ENCODE measurements at places on chromosomes 7 and 10.

DNA sequence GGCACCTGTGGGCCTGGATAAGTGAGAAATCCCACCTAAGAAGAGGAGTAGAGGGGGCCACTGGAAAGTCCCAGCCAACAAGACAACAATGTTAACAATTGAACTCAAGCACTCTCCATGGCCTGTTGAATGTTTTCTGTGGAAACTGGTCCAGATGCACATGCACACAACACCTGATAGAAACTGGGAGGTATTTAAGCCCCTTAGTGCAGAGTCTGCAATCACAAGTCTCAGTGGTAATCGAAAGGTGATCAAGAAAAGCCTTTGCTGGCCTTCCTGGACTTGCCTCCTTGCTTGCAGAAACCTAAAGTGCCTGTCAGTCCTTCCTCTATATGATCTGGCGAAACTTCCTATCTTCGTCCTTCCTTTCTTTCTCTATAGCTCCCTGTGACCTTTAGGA, 30.6 kb upstream of the HNRNPH3 start:
- DNase-seq = no peak

GRCh38 chr7:138975343-138976104, 5.7 kb downstream of the KIAA1549 start:
- DNase-seq = no peak

DNA sequence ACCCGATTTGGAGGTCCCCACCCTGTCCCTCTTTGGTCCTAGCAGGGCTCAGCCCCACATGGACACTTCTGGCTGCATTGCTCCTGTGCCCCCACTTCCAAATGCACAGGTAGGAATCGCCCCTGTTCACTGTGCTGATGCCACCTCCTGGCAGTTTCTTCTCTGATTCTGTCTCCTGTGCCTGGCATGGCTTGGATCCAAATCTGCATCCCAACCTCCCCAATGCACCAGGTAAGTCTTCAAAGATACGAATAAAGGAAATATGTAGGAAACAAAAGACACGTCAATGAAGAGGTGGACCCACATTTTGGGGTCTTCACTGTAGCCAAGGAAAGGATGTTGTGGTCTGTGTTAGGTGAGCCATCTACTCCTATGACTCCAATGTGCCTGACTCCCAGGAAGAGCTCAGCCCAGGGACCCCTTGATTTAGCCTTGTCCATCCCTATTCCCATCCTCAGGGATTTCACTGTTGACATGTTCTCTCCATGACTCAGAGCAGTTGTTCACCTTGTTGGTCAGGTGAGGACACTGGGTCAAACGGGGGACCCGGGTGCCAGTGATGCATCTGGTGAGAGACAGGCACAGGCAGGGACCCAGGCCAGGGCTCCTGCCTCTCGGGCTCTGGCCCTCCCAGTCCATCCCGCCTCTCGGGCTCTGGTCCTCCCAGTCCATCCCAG, 341.8 kb downstream of the CXCL12 start:
- DNase-seq = no peak

- DNase-seq = no peak
Measured at GRCh38 chr10:133081636-133082035, 6.1 kb upstream of the ADGRA1 start.

- DNase-seq = no peak
Measured at GRCh38 chr7:112036071-112036470, 170.1 kb downstream of the DOCK4 start.

DNA sequence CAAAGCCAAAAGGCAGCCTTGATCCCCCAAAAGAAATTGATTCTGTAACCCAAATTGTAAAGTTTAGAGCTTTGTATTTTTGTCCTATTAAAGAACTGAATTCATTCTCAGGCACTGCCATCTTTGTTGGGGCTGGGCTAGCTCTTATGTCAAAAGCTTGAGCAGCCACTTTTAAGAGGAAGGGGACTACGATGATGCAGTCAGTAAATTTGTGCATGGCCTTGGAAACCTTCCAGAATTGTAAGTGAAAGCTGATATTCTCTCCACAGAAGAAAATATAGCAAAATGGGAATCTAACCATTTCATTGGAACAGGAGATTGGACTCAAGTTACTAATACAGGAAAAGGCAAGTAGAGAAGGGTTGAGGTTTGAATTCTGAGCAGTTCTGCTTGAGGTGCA, 50.1 kb downstream of the RBM20 start:
- DNase-seq = no peak

DNA sequence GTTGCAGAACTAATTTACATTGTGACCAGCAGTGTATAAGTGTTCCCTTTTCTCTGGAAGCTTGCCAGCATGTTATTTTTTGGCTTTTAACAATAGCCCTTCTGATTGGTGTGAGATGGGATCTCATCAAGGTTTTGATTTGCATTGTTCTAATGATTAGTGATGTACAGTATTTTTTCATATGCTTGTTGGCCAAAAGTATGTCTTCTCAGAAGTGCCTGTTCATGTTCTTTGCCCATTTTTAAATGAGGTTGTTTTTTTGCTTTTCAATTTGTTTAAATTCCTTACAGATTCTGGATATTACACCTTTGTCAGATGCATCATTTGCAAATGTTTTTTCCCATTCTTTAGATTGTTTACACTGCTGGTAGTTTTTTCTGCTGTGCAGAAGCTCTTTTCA, 627.0 kb upstream of the CNTNAP2 start:
- no peak for DNase-seq

DNA sequence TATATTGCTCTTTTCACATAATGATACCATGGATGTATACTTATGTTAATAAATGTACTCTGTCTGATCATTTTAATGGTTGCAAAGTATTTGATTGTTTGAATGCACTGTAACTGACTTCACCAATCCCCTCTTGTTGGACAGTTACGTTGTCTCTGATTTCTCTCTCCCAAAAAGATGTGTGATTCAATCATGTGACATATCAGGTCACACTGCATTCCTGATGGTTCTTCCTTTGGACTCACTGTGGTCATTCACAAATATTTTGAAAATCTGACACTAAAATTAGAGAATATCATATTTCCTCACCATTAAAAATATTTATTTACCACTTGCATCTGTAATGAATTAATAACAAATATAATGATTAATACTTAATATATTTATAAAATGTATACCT, 22.2 kb downstream of the SLC16A12 start:
- DNase-seq = no peak

DNA sequence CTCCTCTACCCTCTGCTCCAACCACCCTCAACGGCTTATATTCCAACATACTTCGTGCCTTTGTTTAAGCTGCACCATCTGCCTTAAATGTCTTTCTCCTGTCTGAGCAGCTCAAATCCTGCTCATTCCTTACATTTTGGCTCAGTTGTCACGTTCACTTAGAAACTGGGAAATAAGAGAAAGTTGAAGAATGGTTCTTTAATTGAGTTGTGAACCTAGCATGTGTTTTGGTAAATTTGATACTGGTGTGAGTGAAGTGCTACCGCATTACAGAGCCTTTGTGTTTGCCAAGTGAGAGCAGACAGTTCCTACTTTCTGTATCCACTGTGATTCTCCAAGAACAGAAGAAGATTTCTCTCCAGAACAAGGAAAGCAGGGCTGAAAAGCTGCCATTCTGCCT, 54.3 kb downstream of the EPDR1 start:
- DNase-seq = no peak

DNA sequence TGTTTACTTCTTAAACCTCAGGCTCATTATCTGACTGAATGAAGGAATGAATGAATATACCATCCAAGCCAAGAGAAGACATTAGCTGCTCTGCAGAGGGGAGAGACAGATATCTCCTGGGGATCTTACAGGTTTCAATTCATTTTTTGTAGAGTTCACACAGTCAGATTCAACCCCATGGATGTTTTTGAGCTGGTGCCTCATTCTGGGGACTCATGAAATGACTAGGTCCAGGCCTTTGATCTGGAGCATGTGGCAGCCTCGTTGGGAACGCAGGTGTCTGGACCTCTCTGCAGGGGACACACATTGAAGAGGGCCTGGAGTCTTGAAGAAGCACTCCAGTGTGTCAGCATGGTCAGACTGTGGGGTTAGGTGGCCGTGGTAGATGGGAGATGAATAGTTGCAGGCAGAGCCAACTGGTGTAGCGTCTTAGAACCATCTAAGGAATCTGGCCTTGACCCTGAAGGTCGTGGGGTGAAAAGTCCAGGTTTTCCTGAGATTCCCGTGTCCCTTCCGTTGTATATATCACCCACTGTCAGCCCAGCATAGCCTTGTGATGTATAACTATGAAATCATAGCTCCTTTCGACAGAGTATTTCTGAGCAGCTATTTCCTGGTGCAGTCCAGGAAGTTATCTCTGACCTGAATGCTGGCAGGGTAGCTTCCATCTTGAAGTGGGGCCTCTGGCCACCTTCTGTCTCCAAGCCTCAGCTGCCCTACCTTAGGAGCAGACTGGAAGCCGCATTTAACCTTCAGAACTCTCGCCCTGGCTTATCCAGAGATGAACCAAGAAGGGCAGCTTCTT, 22.3 kb downstream of the BTBD16 start:
- no peak for DNase-seq

- no peak for DNase-seq
Measured at GRCh38 chr10:95035332-95036295, 33.7 kb downstream of the CYP2C8 start.

GRCh38 chr10:34150103-34150502, 665.0 kb downstream of the PARD3 start:
- no peak for DNase-seq

DNA sequence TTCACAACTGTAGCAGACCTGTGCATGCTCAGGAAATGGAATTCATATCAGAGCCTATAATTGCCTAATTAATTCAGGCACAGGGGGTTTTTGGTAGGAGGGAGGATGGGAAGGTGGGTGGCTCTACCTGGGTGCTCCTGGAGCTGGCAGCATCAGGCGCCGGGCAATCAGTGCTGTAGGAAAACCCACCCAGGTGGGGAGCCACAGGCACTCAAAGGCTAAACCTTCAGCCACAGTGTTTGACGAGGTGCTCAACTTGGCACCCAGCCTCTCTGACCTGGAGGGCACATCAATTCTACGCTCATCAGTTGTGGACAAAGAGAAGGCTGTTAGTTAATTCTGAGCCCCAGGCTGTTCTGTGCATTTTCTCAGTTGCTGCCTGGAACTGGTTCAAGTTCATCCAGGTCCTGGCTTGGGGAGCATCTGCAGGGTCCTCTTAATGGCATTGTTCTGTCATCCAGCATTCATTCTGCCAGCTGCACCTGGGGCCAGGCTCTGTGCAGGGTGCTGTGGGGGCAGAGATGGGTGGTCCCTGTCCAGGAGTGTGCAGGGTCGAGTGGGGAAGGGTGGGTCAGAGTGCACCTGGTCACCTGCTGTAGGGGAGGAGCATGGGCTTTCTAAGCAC, 54.1 kb upstream of the NPTX2 start:
- DNase-seq = no peak

DNA sequence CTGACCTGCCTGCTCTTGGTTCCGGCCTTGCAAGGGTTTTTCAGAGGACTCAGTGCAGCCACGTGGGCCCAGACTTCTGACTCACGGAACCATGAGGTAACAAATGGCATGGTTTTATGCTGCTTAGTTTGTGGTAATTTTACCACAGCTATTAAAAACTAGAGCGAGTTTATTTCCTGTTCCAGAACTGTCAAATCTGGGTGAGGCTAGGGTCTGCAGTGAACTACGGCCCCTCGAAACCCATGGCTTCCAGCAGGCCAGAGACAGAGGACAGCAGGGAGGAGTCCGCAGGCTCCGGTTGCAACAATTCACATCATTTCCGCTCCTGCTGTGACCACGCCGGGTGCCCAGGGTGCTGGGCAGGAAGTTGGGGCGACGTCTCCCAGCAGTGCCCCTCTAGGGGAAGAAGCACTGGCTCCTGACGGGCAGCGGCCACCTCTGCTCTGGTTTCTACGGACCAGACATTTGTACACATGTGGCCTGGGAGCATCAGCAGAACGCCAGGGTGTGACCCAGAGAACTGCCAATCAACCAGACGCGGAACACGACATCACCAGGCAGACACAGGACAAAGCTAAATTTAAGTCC, 74.8 kb downstream of the ADARB2 start:
- DNase-seq = no peak

GRCh38 chr10:45471531-45472310, 97.7 kb downstream of the ALOX5 start:
- DNase-seq = no peak
